Activated T-helper 1 cell treated with anti-CD3 and anti-CD28 coated beads, Interleukin-12 subunit alpha, Interleukin-12 subunit beta, Interleukin-2, Interleukin-4 antibody, amounts not matched to agents 30 ng/mL and 10 ng/mL and 1 ng/mL, durations not matched to agents 14 hours and 24 hours and 36 hours (primary cell): ENCODE measurements at places on chromosomes 12 and 14.
A peak's percentile ranks its signal among the peaks of the same experiment; 100 is the strongest.

- H3K36me3 ChIP-seq: peaks cover 31% of the 10 kb centered on the region
- H3K27ac ChIP-seq: no peak overlapping the region
- H3K4me1 ChIP-seq: no peaks in the 10 kb centered on the region
- H3K4me3 ChIP-seq: no peak overlapping the region
Measured at GRCh38 chr14:64038841-64039542, 186.2 kb downstream of the SYNE2 start.

DNA sequence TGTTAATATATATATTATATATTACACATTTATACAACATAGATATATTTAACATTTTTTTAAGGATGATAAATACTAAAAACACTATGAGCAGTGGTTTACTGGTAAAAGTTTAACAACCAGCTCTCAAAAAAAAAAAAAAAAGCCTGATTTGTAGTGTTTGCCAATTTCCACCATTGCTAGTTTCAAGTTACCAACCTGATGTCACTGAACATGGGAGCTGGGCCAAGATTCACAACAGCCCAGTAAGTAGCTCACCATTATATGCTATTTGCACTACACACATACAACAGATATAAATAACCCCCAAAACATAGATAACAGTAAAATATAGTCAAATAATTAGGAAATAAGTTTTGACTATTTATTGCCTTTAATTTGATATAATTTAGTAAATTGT is 28.9 kb upstream of the TMX1 start:
- H3K27ac ChIP-seq: no peak overlapping the region
- no peak for DNase-seq
- peaks cover 6% of the 10 kb centered on the region for H3K27me3 ChIP-seq
- no peaks in the 10 kb centered on the region for H3K36me3 ChIP-seq
- no peaks in the 10 kb centered on the region for H3K4me1 ChIP-seq

DNA sequence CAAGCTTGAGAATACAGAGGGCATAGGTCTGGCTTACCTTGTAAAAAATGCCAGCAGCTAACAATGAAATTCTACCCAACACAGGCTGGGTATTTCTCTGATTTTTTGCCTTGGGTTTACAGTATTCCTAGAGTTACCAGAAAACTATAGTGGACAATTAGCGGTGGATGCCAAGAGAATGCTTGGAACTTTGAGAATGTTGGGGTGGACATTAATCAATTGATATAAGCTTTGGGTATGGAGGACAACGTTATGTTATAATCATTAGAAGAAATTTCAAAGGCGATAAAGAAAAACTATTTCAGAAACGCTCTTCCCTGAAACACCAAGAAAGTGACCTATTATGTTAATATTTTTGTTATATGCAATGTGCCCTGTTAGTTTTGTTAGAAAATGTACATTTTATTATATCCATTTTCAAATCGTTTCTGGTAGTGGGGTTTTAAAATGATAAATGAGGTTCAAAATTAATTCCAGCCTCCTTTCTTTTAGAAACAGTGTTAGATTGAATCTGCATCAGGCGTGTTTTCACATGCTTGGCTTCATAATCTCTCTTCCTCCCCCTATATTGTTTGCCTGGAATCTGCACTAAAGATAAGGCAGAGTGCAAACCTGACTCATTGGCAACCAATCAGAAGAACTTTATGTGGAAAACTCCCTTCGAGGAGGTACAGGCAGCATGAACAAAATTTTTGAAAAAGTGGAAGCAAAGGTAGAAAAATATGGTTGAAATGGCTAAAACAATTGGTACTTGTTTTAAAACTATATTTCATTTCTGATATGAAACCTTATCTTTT is 1.4 kb upstream of the PTPRQ start:
- no peaks in the 10 kb centered on the region for H3K4me1 ChIP-seq
- DNase-seq: no peak
- no peaks in the 10 kb centered on the region for H3K27me3 ChIP-seq
- H3K27ac ChIP-seq: no peak overlapping the region
- no peaks in the 10 kb centered on the region for H3K36me3 ChIP-seq

- no peaks in the 10 kb centered on the region for H3K27me3 ChIP-seq
- H3K4me3 ChIP-seq: peak overlapping the region; percentile 15
- peak; percentile 74 for DNase-seq
- H3K27ac ChIP-seq: no peak overlapping the region
- peaks cover 29% of the 10 kb centered on the region for H3K36me3 ChIP-seq
Measured at GRCh38 chr12:68119724-68120211, 39.8 kb downstream of the IFNG start.

DNA sequence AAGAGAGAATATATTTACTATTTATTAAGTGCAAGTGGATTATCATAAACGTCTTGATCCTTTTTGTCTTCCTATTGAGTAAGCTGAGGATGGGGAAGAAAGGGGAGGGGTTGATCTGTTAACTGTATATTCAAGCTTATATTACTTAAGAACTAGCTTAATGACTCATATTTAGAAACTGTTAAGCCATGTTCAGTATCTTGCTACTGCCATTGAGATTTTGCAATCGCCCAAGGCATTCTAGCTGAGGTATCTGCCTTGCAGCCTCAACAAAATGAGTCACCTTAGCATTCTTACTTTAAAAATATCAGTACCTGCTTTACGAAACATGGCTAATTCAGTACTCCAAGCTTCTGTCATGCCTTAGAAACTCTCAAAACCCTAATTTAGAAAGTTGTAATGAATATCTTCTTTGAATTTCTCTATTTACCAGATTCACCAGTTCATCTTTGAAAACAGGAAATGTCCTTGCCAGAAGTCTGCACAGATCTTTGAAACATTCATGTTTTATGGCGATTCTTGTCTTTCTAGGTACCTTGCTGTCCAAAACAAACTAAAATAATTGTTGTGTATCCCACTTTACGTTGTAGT is 76.1 kb downstream of the ALG10B start:
- no peaks in the 10 kb centered on the region for H3K4me1 ChIP-seq
- H3K27ac ChIP-seq: no peak overlapping the region
- H3K4me3 ChIP-seq: no peak overlapping the region

DNA sequence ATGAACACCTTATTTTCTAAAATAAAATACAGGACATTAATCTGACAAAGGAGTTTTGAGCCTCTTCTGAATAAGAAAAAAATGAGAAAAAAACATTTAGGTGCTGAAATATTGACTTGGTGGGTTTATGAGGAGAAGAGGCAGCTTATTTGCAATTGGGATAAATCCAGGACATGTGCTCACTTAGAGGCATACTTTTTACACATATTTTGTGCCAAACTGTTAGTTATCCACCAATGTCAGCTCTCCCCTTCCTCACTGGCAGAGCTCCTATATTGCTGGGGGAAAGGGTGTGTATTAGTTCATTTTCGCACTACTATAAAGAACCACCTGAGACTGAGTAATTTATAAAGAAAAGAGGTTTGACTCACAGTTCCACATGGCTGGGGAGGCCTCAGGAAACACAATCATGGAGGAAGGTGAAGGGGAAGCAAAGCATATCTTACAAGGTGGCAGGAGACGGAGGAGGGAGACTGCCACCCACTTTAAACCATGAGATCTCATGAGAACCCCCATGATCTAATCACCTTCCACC is 135.4 kb upstream of the EGLN3 start:
- H3K27ac ChIP-seq: no peak overlapping the region
- peaks cover 10% of the 10 kb centered on the region for H3K27me3 ChIP-seq
- no peak overlapping the region for H3K4me3 ChIP-seq

GRCh38 chr12:105048315-105048714 is 35.9 kb downstream of the ALDH1L2 start:
- H3K4me3 ChIP-seq: no peak overlapping the region
- H3K36me3 ChIP-seq: peaks cover 2% of the 10 kb centered on the region
- H3K27me3 ChIP-seq: no peaks in the 10 kb centered on the region

DNA sequence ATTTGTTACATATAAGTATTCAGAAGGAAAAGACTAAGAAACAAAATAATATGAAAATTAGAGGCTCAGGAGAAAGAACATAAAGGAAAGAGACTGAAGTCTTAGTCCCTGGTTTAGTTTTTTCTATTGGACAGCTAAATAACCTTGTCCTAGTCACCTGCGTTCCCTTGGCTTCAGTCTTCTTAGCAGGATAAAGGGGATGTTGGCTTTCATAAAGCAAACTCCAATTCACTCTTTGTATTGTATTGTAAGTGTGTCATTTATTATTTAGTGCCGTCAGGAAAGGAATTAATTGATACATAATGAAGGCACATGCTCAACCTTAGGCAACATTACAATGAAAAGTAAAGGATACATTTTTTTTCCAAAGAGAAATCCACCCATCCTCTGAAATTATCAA is 190.3 kb upstream of the PPFIA2 start:
- no peaks in the 10 kb centered on the region for H3K36me3 ChIP-seq
- H3K4me3 ChIP-seq: no peak overlapping the region
- no peaks in the 10 kb centered on the region for H3K27me3 ChIP-seq
- peaks cover 13% of the 10 kb centered on the region for H3K4me1 ChIP-seq
- DNase-seq: no peak

GRCh38 chr14:95164506-95164905 is 7.2 kb upstream of the DICER1 start:
- H3K27ac ChIP-seq: no peak overlapping the region
- DNase-seq: no peak
- H3K4me1 ChIP-seq: no peaks in the 10 kb centered on the region
- H3K4me3 ChIP-seq: no peak overlapping the region
- H3K27me3 ChIP-seq: no peaks in the 10 kb centered on the region

DNA sequence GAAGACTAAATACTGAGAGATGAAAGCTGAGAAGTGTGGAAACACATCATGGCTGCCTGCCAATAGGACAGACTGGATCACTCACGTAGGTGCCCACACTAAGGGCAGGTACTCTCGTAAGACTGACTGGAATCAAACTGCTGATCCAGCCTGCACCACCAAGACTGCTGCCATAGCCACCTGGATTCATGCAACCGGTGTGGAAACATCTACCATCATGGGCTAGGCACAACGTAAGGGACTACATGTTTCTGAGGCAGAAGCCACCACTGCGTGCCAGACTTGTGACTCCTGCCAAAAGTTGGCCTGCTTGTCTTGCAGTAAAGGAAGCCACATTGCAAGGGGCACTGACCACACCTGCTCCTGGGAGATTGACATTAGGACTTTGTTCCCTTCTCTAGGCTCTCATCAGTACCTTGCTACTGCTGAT is 3.8 kb downstream of the POMT2 start:
- H3K4me1 ChIP-seq: peaks cover 15% of the 10 kb centered on the region
- H3K27ac ChIP-seq: no peak overlapping the region
- no peaks in the 10 kb centered on the region for H3K36me3 ChIP-seq
- H3K27me3 ChIP-seq: no peaks in the 10 kb centered on the region

DNA sequence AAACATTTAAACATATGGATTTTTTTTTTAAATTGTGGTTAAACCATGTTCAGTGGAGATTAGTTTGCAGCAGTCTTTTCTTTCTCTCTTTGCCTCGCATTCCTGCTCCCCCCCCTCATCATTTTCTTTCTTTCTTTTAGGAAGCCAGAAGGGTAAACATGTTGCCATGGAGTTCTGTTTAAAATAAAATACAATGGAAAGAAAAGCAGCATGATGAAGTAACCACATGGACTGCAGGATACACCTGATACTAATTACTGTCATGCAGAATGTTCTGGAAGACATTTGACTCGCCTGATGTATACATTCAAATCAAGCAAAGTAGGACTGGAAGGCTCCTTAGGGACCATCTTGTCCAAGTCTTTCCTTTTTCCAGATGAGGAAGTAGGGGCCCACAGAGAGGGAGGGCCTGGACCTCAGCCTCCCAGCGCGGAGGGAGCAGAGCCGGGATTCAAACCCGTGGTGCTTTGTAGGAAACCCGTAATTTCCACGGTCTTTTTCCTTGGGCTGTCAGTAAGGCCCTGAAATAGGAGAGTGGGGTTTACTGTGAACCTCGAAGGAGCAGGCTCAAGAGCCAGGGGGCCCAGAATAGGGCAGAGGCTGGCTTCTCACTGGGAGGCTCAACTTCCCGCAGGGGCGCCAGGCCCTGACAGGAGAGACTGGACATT is 2.4 kb upstream of the MEG3 start:
- H3K27ac ChIP-seq: no peak overlapping the region
- DNase-seq: no peak
- peaks cover 2% of the 10 kb centered on the region for H3K36me3 ChIP-seq
- H3K4me1 ChIP-seq: no peaks in the 10 kb centered on the region
- no peak overlapping the region for H3K4me3 ChIP-seq

- DNase-seq: no peak
- no peak overlapping the region for H3K27ac ChIP-seq
- peaks cover 31% of the 10 kb centered on the region for H3K27me3 ChIP-seq
- peaks cover 20% of the 10 kb centered on the region for H3K4me1 ChIP-seq
- no peak overlapping the region for H3K4me3 ChIP-seq
- no peaks in the 10 kb centered on the region for H3K36me3 ChIP-seq
Measured at GRCh38 chr12:94143951-94144350, 4.4 kb upstream of the PLXNC1 start.

GRCh38 chr12:47734725-47735480 is 9.6 kb upstream of the ENDOU start:
- no peaks in the 10 kb centered on the region for H3K36me3 ChIP-seq
- no peak for DNase-seq
- H3K4me1 ChIP-seq: no peaks in the 10 kb centered on the region
- no peak overlapping the region for H3K4me3 ChIP-seq

GRCh38 chr14:22318951-22319350 is 270.1 kb downstream of the DAD1 start:
- H3K4me3 ChIP-seq: peak overlapping the region; percentile 22
- no peak for DNase-seq
- H3K27ac ChIP-seq: peak overlapping the region; percentile 72
- H3K27me3 ChIP-seq: no peaks in the 10 kb centered on the region
- H3K36me3 ChIP-seq: no peaks in the 10 kb centered on the region

- H3K4me3 ChIP-seq: peak overlapping the region; percentile 26
- no peak overlapping the region for H3K27ac ChIP-seq
- DNase-seq: peak; percentile 11
Measured at GRCh38 chr12:120466560-120467315, 2.8 kb downstream of the SRSF9 start.

DNA sequence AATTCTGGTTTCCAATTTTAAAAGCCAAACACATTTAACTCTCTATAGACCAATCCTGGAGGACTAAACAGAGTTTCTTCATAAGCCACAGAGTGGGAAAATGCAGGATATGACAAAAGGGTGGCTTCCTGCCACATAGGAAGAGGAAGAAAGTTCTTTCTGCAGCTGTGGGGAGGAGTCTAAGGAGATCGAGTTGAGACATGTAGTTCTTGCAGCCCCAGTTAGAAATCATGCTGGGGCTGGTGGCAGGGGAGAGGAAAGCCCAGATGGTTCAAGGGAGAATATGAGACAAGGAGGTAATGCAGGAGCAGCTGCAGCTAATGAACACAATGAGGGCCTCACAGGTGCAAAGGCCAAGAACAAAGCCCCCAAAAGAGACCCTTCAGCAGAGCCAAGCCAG is 85.0 kb upstream of the ARID2 start:
- H3K27me3 ChIP-seq: peaks cover 6% of the 10 kb centered on the region
- H3K4me1 ChIP-seq: peaks cover 13% of the 10 kb centered on the region
- H3K36me3 ChIP-seq: peaks cover 3% of the 10 kb centered on the region
- H3K4me3 ChIP-seq: peak overlapping the region; percentile 9
- peak overlapping the region; percentile 18 for H3K27ac ChIP-seq
- DNase-seq: no peak

- H3K4me3 ChIP-seq: peak overlapping the region; percentile 75
- peaks cover 97% of the 10 kb centered on the region for H3K4me1 ChIP-seq
- H3K36me3 ChIP-seq: peaks cover 56% of the 10 kb centered on the region
Measured at GRCh38 chr14:100077441-100077840, 12.2 kb downstream of the EVL start.

- H3K36me3 ChIP-seq: no peaks in the 10 kb centered on the region
- peaks cover 4% of the 10 kb centered on the region for H3K27me3 ChIP-seq
- H3K4me3 ChIP-seq: no peak overlapping the region
- no peak overlapping the region for H3K27ac ChIP-seq
- DNase-seq: no peak
Measured at GRCh38 chr12:59389968-59390576, 205.8 kb upstream of the SLC16A7 start.

GRCh38 chr12:1443421-1444141 is 150.8 kb downstream of the FBXL14 start:
- DNase-seq: no peak
- no peaks in the 10 kb centered on the region for H3K4me1 ChIP-seq
- no peaks in the 10 kb centered on the region for H3K27me3 ChIP-seq
- peaks cover 8% of the 10 kb centered on the region for H3K36me3 ChIP-seq
- no peak overlapping the region for H3K4me3 ChIP-seq
- H3K27ac ChIP-seq: no peak overlapping the region
